Stimulated activated CD8-positive, alpha-beta memory T cell treated with anti-CD3 and anti-CD28 coated beads, Interleukin-4, amount 100 ng/mL, for 4 hours (primary cell): ENCODE measurements at places on chromosomes 11 and 22.

- DNase-seq = no peak
Measured at GRCh38 chr11:62553839-62554361, 7.3 kb upstream of the AHNAK start.

DNA sequence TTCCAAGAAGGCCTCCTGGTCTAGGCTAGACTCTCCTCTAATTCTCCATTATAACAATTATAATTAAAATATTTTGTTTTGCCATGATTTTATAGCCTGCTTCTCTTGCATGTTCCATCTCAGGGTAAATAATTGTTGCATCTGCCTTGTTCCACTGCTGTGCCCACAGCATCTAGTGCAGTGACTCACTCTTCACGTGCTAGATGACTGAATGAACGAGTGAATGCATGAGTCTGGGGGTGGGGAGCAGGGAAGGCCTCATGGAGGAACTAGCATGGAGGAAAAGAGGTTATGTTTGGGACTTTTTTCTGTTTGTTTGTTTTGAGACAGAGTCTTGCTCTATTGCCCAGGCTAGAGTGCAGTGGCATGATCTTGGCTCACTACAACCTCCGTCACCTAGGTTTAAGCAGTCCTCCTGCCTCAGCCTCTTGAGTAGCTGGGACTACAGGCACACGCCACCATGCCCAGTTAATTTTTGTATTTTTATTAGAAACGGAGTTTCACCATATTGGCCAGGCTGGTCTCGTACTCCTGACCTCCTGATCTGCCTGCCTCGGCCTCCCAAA, 5.2 kb upstream of the OAF start:
- DNase-seq = no peak

GRCh38 chr11:1916132-1916985, 3.1 kb upstream of the TNNT3 start:
- no peak for DNase-seq

GRCh38 chr11:131138731-131139130, 222.5 kb upstream of the SNX19 start:
- no peak for DNase-seq

DNA sequence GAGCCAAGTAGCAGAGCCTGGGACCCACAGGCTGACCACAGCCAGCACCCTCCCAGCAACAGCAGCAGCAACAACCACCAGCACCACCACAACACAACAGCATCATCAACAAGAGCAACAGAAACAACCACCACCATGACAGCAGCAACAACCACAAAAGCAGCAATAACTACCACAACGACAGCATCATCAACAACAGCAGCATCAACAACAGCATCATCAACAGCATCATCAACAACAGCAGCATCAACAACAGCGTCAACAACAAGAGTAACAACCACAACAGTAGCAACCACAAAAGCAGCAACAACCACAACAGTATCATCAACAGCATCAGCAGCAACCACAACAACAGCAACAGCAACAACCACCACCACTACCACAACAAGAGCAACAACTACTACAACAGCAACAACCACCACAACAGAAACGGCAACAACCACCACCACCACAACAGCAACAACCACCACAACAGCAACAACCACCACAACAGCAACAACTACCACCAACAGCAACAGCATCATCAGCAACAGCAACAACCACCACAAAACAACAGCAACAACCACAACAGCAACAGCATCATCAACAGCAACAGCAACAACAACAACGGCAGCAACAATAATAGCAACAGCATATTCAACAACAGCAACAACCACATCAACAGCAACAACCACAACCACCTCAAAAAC, 22.1 kb upstream of the FGF3 start:
- DNase-seq = no peak

DNA sequence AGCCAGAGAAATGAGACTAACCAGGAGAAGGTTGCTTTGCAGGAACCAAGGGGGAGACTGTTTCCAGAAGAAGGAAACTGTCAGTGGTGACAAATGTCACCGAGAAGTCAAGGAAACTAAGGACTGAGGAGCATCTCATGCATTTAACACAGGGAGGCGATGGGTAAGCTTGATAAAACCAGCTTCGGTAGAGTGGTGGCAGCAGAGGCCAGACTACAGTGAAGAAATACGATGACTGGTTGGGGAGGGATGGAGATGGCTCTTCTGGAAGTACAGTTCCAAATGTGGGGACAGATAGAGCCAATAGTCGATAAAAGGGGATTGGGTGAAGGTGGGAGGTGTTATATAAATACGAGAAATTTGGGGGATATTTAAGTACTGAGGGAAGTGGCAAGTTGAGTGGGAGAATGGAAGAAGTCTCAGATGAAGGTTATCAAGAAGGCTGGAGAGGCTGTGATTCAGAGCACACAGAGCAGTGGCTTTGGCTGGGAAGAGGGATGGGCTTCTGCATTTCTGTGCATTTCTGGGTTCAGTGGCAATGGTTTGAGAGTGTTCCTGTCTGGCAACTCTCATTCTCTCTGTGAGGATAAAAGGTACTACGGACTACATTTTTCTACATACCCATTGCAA, 29.2 kb downstream of the SC5D start:
- no peak for DNase-seq

DNA sequence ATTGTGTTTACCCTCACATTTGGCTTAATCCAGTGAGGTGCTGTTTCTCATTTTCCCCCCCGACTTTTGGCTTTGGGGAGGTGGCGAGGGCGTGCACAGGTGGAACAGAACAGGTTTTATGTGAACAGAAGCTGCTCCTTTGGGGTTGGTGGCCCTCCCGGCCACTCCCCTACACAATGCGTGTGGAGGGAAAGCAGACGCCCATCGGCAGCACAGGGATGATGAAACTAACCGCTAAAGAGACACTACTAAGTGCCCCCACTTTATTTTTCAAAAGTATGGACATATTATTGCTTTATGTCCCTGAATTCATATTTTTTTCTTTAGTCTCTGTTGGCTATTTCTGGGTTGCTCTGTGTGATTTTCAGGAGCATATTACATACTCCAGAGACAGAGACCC, 160.9 kb downstream of the ENTHD1 start:
- no peak for DNase-seq

GRCh38 chr22:28268171-28268570, 349.1 kb upstream of the PITPNB start:
- no peak for DNase-seq

DNA sequence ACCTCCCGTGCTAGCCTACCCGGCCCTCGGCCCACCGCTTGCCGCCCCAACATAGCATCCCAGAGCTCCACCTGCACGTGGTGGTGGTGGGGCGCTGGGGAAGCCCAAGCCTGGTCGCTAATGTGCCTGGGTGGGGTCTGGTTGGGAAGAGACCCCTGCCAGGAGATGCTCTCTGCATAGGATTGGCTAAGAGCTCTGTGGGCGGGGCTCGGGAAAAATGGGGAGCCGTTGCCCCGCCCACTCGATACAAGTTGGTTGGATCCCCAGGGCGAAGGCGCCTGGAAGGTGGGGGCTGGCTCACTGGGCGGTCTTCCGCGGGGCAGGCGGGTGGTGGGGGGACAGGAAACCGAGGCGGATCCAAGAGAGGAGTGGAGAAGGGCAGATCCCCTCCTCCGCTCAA, 7.6 kb downstream of the LRRC10B start:
- no peak for DNase-seq

GRCh38 chr22:25407859-25408229, 156.6 kb upstream of the GRK3 start:
- DNase-seq = no peak

DNA sequence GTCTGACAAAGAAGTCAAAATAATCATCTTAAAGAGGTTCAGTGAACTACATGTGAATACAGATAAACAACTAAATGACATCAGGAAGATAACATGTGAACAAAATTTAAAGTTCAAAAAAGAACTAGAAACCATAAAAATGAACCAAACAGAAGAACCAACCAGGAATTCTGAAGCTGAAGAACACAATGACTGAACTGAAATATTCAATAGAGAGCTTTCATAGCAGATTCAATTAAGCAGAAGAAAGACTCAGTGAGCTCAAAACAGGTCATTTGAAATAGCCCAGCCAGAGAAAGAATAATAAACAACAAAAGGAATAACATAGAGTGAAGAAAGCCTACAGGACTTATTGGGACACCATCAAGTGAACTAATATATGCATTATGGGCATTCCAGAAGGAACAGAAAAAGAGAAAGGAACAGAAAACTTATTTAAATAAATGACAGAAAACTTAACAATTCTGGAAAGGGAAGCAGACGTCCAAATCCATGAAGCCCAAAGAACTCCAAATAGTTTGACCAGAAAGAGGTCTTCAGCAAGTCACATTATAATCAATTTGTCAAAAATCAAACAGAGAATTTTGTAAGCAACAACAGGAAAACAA, 11.0 kb upstream of the SLC36A4 start:
- DNase-seq = no peak

DNA sequence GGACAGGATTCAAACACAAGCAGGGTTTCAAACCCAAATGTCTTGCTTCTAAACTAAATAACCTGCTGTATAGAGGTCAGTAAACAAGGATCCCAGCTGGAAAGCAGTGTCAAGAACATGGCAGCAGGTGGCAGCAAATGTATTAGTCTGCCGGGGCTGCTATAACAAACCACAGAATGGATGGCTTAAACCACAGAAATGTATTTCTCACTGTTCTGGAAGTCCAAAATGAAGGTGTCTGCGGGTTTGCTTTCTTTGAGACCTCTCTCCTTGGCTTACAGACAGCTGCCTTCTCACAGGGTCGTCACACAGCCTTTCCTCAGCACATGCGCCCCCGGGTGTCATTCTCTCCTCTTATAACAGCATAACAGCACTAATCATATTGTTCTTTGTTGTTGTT, 65.1 kb upstream of the LRRC55 start:
- no peak for DNase-seq

- DNase-seq = no peak
Measured at GRCh38 chr22:43343670-43344519, 723 bp upstream of the SCUBE1 start.

DNA sequence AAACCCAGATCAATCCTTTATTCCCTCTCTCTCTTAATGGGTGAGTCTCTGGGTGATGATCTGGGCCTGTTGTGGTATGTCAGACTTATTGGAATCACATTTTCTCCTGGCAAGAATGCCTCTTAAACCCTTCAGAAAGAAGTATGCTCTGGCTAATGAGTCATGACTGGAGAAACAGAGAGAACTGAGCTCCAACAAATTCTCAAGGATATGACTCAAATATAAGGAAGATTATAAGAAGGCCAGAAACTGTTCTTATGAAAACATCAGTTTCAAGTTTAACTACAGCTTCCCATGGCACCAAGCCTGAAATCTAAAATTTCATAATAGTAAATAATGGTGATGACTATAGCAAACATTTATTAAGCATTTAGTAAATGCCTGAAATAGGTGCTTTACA, 83.9 kb downstream of the OR5AK2 start:
- no peak for DNase-seq

DNA sequence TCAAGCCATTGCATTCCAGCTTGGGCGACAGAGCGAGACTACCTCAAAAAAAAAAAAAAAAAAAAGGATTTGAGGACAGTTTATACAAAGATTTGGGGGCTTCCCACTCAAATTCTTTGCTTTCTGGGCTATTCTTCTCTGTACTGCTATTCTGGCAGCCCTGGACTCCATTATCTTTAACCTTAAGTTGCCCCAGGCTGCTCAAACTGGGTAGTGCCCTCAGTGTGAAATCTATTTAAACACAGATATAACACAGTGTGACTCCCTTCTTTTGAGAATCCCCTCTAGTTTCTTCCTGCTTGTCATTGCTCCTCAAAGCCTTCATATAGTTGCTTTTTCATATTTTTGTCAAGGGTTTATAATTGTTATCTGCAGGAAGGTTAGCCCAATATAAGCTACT, 49.5 kb upstream of the WEE1 start:
- no peak for DNase-seq
